ENCODE measurements at places on chromosomes 2 and 18.

DNA sequence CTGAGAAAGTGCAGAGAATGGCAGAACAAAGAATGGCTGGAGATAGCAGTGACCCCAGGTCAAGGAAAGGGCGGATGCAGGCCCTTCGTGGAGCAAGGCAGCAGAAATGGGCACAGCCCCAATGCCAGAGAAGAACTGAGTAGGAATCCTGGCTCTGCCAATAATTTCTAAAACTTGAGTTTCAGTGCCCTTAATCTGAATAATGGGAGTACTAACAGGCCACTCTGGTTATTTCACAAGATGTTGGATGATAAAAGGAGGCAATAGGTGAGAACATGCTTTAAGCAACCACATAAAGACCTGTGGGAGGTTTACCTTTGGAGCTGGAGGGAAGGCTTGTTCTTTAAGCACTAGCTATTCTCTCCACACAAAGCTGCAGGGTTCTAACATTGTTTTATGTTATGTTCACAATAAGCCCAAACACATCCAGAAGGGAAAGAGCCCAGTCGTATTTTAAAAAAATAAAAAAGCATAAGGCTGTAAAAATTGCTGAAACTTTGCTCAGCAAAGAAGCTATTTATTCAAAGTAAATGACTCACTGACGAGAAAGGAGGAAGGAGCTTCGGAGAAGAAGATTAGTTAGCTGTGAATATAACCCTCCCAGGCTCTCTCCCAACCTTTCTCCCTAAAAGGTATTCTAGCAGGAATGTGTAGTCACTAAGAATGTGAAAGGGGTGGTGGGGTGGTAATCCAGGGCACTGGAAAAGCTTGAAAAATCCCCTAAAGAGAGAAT is 470.2 kb downstream of the TXNL1 start:
- DNase-seq, result no peak

DNA sequence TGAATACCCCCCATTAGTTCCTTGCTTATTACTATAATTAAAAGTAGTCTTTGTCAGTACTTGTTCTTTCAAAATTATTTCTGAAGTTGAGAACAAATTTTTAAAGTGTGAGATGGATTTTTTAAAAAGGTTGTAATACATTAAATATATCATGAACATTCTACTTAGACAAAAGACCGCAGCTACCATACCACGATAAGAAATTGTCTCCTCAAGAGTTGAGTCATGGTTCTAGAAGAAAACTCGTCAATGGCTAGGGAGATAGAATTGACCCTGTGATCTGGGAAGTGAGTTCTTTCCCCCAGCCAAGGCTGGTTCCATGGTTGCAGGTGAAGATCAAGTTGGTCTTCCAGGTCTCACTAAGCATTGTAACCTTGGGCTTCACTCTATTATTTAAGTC is 67.8 kb upstream of the ACYP2 start:
- DNase-seq, result no peak

- DNase-seq, result no peak
Measured at GRCh38 chr2:207825978-207826377, 56.3 kb upstream of the FZD5 start.

GRCh38 chr2:150526827-150527226 is 39.4 kb upstream of the RND3 start:
- DNase-seq, result no peak

GRCh38 chr2:239035361-239035814 is 187.5 kb downstream of the TWIST2 start:
- DNase-seq, result peak; percentile 90

GRCh38 chr2:167140767-167141166 is 252.5 kb downstream of the XIRP2 start:
- no peak for DNase-seq
